ENCODE measurements at places on chromosomes 5 and 9.

- DNase-seq = no peak
Observed at GRCh38 chr5:33891446-33891787, 373 bp downstream of the ADAMTS12 start.

GRCh38 chr5:174247301-174247700 lies 201.8 kb downstream of the NSG2 start:
- no peak for DNase-seq

DNA sequence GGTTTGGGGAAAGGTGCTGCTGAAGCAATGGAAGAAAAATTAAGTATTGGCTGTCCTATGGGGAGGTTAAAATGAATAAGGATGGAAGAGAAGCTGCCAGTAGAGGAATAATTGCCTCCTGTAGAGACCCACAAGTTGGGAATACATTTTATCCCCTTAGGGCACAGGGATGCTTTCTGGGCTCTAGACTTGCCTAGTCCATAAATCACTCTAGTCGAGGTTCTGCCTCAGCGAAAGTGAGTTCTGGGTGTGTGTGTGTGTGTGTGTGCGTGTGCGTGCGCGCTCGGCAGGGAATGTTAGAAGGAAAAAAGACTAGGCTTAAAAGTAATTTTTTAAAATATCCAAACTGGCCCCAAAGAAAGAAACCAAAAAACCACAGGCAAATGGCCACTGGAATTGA lies 291.6 kb downstream of the DOCK8 start:
- no peak for DNase-seq

DNA sequence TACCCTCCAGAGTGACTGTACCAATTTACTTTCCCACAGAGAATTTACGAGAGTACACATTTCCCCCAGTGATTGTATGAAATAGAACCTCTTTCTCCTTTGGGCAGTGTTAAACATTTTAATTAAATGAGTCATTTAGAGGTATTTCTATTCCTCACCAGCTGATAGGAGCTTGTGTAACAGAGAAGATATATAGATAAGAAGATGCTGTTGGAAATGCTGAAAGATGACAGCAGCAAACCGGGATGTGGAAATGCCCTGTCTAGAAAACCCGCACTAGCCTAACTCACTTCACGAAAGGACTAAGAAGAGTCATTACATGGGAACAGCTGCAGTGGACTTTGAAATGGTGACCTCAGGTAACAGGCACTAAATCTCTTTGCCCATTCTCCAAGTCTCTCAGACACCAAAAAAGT lies 68.3 kb downstream of the LPAR1 start:
- DNase-seq = no peak

GRCh38 chr9:91321691-91322090 lies 40.0 kb downstream of the AUH start:
- no peak for DNase-seq

GRCh38 chr5:62475072-62475471 lies 62.5 kb downstream of the IPO11 start:
- DNase-seq = no peak

DNA sequence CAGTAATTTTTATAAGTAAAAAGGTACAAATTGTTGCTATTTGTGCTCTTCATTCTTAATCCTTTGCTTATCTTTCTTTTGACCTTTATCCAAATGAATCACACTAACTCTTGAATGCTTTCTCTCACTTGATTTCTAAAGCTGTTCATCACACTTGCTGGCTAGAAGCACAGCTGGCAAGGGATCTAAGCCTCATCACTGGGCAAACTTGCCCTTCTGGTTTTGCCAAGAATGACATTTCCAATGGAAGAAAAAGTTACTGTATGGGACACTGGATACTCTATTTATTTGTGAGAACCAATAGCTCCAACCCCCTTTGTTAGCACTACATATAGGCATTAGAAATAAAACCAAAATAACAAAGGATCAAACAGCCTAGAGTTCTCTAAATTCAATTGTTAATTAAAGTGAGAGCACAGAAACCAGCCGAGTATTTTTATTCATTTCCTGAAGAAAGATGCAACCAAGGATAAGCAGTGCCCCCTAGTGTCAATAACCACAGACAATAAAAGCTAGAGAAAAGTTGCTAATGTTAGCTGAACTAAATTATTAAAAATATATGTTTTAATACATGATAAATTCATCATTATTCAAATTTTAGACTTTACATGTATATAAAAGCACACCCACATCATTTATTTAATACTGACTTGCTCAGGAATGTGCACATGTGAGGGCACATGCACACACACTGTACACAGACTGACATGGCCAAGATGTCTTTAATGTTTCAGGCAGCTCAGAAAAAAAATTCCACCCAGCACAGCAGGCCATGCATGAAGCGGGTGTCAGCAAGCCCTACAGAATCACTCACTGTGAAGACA lies 59.8 kb upstream of the POU5F2 start:
- DNase-seq = no peak

- no peak for DNase-seq
Observed at GRCh38 chr9:138006576-138007233, 129.1 kb downstream of the CACNA1B start.

DNA sequence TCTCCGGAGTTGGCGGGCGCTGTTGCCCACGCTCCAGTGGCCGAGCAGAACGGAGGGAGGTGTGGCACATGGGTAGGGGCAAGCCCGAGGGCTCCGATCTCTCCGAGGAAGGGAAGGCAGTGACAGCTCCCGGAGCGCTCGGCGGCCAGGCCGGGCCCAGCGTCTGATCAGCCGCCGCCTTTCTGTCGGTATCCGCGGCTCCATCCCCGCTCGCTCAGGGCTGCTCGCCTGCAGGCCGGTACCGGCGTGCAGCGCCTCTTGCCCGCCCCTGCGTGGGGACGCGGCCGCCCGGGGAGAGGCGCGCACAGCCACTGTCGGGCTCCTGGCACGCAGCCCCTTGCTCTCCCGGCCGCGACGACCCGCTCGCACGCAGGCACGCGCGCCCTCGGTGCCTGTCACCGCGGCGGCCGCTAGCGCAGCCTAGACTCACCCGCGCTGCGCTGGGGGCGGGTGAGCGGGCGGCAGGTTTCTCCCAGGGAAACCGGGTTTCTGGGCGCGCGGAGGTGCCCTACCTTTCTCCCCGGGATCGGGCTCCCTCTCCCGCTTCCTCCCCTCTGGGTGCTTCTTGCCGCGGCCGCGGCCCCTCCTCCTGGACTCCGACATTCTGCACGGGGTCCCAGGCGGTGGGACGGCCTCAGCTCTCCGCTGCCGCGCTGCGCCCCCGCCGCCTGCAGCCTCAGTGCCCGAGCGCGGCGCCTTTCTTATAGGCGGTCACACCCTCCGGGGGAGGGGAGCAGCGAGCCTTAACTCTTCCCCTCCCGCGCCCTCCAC lies 108.4 kb downstream of the PSD2 start:
- no peak for DNase-seq

DNA sequence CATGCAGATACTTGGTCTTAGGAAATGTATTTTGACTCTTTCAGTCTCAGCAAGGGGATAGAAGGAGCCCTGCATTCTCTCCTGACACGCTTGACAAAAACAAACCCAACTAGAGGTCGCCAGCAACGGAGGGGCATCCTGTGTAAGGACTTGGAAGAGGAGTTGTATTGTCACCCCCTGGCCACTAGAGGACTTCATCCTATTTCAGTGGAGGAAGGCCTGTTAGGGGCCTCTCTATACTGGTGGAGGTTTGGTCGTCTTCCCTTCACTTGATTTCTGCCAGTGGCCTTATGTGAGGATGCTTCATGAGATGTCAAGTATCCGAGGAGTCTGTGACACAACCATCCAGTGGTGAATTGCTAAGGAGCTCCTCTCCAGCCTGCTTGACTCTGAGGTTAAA lies 122.8 kb upstream of the STC2 start:
- no peak for DNase-seq

DNA sequence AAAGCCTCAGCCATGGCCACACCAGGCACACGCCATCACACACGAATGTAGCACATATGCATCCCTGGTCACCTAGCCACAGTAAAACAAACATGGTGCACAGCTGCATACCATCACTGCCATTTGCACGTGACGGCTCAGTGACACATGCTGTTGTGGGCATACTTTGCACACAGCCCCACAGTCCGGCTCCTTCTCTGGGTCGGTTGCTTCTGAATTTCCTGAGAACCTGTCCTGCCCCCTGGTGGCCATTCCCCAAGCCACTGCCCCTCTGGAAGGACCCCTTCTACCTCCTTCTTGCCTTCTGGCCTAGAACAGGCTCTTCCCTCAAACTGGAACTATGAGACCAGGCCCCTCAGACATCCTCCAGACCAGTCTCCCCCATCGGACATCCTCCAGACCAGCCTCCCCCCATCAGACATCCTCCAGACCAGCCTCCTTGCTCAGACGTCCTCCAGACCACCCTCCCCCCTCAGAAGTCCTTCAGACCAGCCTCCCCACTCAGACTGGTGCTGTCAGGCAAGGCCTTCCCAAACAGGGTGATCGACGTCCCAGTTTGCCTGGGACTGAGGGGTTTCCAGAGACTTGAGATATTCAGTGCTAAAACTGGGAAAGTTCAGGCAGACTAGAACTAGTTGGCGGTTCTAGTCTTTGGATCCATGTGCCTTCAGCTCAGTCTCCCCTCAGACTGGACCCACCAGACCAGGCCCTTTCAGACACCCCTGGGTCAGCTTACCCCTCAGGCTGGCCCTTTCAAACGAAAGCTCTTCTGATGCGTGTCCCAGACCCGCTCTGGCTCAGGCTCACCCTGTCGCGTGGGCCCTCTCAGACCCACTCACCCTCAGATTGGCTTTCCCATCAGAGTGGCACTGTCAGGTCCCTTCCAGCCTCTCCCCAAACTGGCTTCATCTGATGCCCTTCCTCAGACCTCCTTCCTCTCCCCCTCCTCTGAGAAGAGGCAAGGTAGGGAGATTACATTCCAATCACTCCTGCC lies 24.3 kb upstream of the ENHO start:
- peak; percentile 6 for DNase-seq

DNA sequence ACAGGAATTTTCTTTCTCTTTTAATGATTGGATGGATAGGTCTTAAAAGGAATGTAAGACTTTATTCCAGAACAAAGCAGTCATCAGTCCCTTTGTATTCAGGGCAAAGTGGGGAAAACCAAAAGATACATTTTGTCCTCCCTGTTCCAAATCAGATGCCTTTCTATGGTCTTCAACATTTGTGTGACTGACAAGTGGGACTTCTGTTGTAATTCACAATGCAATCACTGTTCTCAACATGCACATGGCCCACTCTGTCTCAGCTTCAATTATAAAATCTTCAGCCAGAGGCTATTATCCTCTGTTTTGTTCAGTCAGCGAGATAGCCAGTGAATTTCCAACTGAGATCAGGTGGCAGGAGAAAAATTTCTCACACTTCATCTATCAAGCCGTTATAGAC lies 95.5 kb upstream of the ERBIN start:
- DNase-seq = no peak

DNA sequence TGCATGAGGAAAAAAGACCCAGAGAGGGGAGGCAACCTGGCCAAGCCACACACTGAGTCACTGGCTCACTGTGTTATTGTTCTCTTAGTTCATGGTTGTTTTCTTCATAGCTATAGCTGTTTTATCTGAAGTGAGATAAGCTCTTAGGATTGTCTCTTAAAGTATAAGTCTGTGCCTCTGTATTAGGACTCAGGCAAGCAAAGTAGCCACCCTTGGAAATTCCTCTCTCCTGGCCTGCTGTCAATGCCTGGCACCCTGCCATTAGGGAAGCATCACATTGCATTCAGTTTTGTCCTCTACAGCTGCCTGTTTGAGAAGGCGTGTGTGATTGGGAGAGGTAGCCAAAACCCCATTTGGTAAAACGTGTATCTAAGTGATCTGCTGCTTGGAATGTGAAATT lies 147.4 kb upstream of the GLRA1 start:
- no peak for DNase-seq

- no peak for DNase-seq
Observed at GRCh38 chr9:127733614-127734013, 1.5 kb downstream of the TOR2A start.

DNA sequence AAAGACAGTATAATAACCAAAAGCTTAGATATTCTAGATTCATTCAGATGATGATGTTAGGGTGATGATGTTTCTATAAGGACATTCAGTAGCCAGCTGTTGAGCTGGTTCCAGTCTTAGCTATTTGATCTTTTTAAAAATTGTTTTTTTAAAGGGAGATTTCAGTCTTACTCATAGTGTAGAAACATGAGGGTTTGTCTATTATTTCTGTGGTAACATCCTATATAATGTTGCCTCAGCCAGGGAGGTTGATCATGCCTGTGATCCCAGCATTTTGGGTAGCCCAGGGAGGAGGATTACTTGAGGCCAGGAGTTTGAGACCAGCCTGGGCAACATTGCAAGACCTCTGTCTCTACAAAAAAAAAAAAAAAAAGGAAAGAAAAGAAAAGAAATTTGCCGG lies 167.8 kb downstream of the DOCK2 start:
- DNase-seq = no peak

GRCh38 chr9:123928533-123929176 lies 1.3 kb downstream of the DENND1A start:
- DNase-seq = no peak

DNA sequence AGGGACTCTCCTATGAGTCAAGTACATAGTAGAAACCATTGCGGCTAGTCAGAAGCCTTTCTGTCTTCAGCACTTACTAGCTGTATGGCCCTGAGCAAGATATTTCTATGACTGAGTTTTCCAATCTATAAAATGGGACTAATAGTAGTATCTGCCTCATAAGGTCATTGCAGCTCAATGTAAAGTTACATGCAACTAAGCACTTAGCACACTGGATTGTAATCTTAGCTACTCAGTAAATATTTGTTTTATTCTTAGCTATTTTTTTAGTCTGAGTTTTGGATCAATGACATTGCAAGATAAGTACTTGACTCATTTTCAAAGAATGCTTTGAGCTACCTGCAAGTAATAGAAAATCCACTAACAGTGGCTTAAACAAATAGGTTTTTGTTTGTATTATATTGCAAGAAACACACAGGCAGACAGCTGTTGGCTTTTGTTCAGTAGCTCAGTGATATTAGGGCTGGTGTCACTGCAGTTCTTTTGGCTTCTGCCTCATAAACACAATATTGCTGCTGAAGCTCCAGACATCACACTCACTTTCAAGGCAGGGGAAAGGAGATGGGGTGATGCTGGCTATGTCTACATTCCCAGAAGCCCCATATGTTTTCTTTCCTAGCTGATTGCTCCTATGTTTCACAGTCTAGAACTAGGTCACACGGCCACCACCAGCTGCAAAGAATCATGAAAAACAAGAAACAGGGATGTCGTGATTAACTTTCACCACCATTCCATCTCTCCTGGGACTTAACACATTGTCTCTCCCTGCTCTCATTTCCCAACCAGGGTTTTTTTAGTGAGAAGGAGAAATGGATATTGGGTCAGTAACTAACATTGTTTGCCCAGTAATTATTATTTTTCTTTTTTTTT lies 26.9 kb upstream of the FAT2 start:
- no peak for DNase-seq

GRCh38 chr5:93010037-93010436 lies 571.0 kb downstream of the NR2F1-AS1 start:
- no peak for DNase-seq

- no peak for DNase-seq
Observed at GRCh38 chr9:34253460-34253837, 74.6 kb downstream of the UBAP1 start.

Measured in activated naive CD4-positive, alpha-beta T cell (primary cell).